ENCODE measurements at places on chromosomes 16 and 17. TPM values are rescaled to one million over a fixed set of nuclear protein-coding genes. Genes with fewer than 3 reads are reported as not detected.

- no peak for DNase-seq
Measured at GRCh38 chr16:1067629-1068028, 4.9 kb upstream of the SSTR5 start.

- DNase-seq = peak; percentile 38
Measured at GRCh38 chr16:80369138-80369958, 171.4 kb upstream of the DYNLRB2 start.

Gene PLXDC1
- total RNA-seq = 33.5 TPM

Gene DNAAF1
- 7.1 TPM for total RNA-seq

Gene CTRB2
- not detected for total RNA-seq

Measured in dorsolateral prefrontal cortex (tissue), 122 donors.